ENCODE measurements at places on chromosomes 5 and 9. TPM values are rescaled to one million over a fixed set of nuclear protein-coding genes. Genes with fewer than 3 reads are reported as not detected.

The SLC36A3 gene
- polyA plus RNA-seq = not detected

The NUTM2G gene
- 0.14 TPM for polyA plus RNA-seq

The PITX1 gene
- polyA plus RNA-seq = not detected

The PIP5KL1 gene
- 0.89 TPM for polyA plus RNA-seq

DNA sequence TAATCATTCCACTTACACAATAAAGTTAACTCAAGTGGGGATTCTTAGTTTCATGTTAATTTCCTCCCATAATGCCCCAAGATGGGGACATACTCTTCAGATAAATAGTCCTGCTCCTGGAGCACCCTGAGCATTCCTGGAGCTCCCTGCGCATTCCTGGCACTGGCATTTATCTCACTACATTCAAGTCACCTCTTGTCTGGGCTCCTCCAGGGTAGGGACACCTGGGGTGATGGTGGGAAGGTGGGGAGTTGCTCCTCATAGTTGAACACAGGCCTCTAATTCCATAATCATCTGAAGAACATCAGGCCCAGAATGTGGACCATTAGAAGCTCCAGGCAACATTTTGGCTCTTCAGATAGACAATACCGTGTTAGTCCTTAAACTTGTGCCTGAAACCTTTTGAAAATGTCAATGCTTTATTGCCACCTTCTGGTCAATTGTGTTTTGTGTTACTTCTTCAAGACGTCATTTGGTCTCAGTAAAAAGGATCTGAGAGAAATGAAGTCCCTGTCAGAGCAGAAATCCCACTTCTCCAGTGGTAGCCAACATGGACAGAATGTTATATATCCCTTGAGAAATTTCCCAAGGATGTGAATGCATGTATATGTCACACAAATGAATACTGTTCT, 14.2 kb upstream of the AGGF1 start:
- no peak for DNase-seq

- no peak for DNase-seq
Observed at GRCh38 chr9:91943478-91944470, 6.3 kb downstream of the ROR2 start.

DNA sequence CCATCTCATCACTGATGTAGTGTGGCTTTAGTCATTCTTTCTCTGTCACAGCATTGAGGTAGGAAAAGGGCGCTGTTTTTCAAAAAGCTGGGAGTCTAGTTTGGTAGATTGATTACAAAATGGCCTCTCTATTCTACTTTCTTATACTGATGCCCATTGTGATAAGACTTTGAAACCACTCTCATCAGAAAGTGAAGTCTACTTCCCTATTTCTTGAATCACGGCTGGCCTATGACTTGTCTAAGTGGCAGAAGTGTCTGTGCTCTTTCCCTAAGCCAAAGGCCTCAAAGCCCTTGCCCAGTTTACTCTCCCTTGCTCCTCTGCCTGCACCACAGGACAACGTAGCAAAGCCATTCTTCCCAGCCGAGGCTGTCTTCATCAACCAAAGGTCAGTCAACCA, 83.0 kb upstream of the IL33 start:
- DNase-seq = no peak

DNA sequence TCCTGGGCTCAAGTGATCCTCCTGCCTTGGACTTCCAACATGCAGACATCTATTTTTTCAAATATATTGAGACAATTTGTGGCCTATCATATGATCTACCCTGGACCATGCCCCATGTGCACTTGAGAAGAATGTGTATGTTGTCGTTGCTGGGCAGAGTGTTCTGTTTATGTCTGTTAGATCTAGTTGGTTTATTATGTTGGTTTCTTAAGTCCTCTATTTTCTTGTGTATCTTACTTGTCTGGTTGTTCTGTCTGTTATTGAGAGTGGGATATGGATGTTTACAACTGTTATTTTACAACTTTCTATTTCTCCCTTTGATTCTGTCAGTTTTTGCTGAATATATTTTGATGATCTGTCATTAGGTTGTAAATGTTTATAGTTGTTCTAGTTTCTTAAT, 10.2 kb upstream of the TMEM171 start:
- DNase-seq = no peak

DNA sequence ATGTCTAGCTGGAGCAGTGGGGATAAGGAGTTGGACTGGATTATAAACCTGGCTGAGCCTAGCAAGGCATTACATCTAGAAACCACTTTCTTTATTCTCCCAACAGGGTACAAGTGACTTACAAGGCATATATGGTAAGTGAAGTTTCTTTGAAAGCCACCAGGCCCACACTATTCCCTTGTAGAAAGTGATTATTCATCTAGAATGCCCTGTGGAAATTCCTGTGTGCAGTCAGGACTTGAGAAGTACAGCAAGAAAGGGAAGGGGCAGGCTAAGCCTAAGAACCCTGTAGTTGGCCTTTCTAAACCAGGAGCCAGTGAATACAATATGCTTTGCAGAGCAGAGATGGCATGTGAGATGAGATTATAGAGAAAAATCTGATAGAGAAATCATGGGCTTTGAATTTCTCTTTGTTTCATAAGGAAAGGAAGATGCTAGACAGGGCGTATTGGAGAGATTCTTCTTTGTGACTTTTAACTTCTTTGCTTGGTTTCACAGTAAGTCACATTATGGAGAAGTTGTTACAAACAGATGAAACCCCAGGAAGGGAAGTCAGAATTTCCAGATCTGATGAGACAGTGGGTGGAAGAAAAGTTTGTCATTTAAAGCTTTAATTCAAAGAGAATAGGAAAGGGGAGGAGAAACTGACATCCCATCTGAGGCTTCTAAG, 321.7 kb downstream of the NDUFS4 start:
- no peak for DNase-seq

GRCh38 chr9:137139468-137140150, 655 bp downstream of the GRIN1 start:
- no peak for DNase-seq

DNA sequence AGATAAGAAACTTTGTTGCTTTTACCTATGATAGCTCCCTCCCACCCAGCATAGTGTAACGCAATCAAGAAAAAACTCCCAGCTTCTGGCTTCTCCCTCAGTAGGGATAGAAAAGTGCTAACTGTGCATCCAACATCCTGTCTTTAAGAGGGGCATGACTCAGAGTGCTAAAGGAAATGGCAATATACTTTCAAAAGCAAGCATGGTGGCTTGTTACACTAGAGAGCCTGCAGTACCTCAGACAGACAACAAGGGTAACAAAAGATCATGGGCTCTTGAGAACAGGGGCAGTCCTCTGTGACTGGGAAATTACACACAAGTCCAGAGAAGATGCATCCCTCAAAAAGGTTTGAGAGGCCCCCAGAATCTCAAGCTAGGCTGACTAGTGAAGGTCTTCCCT, 37.8 kb downstream of the PRELID2 start:
- no peak for DNase-seq

- DNase-seq = peak; percentile 42
Observed at GRCh38 chr9:91036826-91037510, 235.3 kb downstream of the SYK start.

DNA sequence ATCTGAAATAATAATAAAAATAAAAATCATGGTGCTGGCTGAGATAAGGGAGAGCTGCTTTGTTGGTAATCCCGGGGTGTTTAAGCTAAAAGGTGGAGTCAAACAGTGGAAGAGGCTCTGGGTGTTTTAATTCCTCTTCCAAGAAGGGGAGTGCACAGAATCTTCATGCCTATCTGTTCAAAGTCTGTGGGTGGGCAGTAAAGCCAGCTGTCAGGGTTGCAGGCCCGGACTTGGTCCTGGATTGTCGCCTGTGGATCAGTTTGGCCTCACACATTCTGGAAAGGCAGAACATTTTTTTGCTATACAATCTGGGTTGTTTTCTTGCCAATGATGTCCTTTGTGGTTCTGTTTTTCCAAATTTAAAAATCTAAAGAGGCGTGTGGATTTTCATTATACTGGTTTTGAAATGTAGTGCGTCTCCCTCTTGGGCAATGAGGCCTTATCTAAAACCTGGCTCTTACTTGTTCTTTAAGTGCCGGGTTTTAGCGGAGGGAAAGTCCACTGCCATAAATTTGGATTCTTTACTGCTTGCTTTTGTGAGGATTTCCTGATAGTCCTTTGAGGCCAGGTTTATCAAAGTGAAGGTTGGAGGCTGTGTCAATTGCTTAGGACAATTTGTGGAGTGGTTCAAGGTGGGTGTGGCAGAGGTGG, 5.8 kb downstream of the ANKDD1B start:
- no peak for DNase-seq

DNA sequence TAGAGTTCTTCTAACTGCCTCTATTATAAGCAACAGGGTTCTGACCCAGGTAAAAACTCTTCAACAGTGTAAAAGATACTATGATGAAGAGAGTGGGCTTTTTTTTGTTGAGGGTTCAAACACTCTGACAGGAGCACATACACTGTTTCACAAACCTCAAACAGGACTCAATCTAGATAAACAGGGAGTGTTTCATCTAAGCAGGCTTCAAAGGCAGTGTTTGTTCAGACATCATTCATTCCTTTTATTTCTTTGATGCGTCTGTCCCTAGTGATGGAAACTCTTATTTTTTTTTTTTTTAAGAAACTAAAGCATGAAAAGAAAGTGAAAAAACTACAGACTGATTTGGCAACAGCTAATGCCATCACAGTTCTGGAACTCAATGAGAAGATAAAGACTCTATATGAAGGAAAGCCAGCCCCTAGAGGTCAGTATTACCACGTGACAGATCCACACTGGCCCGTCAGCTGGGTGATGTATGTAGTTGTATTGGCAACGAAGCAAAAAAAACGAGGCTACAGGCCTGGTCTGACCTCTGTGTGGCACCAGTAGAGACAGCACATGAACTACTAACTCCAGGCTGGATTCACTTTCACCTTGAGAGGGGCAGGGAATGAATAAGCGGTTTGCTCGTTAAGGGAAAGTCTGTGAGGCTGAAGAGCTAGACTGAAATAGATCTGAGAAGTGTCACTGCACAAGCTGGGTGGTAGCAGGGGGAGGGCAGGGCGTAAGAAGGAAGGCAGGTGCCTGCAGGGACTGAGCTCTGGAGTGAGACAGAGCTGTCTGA, 172.2 kb downstream of the CCDC192 start:
- peak; percentile 48 for DNase-seq

DNA sequence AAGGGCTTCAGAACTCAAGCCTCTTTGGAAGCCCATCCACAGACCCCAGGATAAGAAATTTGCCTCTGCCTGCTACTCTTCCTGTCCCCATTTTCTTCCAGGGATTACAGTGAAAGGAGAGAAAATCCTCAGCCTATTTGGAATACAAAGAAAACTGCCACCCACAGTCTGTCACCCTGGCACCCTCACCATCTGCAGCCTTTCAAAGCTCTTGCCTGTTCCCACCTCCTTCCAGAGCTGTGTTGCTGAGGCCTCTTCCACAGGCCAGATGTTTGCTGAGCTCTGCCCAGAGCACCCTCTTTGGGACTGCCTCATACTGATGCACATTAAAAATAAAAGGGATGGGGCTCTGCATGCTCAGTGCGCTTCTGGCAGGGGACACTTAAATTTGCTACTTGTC, 35.9 kb upstream of the TAF1L start:
- no peak for DNase-seq

DNA sequence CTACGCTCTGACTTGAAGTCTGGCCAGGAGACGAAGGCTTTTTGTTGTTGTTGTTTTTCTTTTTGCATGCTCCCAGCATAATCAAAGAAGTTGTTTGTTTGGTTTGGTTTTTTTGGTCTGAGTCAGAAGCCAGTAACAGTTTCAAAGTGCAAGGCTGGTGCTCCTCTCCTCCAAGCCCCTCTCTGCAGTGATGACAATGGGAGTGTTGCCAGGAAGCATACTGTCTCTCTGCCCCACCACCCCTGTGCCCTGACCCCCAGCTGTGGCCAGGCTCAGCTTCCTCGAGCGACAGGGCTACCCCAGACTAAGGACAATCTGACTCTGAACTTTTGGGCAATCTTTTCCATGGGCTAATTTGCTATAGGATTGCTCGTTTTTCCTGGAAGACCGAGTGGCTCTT, 173.8 kb upstream of the PITX1 start:
- no peak for DNase-seq

GRCh38 chr5:74575741-74576538, 64.6 kb downstream of the ENC1 start:
- no peak for DNase-seq

DNA sequence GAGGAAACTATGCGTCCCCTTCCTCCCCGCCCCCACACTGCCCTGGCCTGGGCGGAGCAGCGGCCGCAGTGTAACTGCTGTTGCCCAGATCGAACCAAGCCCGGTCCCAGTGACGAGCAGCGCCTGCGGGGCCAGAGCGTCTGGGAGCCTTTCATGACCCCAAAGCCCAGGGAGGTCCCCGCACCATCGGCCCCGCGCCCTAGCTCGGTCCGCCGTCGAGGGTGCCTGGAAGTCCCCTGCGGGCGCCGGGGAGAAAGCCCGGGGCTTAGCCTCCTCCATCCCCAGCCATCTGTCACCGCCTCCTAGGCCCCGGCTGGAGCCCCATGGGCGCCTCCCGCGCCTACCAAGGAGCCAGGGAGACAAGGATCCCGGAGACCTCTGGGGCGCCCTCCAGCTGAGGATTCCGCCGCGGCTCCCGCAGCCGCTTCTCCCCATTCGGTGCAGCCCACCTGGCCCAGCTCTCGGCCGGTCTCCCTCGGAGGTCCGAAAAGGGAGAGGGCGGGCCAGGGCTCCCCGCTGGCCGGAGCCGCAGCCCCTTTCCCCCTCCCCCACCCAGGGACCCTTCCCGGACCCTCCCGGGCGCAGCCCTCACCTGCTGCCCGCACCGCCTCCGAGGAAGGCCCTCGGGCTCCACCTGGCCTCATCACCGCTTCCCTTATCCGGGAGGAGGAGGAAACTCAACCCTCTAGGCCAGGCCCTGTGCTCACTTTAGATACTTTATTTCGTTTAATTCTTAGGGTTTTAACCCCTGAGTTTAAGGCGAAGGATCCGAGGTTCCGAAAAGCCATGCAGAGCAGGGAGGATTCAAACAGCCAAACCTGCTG, 45.6 kb downstream of the APTX start:
- no peak for DNase-seq

GRCh38 chr9:17063535-17064135, 71.2 kb upstream of the CNTLN start:
- DNase-seq = no peak
